A549 treated with RU486 at 1 μM for 4 hours (cell line): ENCODE measurements at places on chromosomes 5 and 9. TPM values are rescaled to one million over a fixed set of nuclear protein-coding genes. Genes with fewer than 3 reads are reported as not detected.

The MEGF10 gene
- not detected in 5 replicates for total RNA-seq

The GOLGA2 gene
- 39.9 to 48.9 TPM (median 42.6 TPM) in 5 replicates for total RNA-seq

The ROR2 gene
- 0.67 to 2.2 TPM (median 1.5 TPM) in 5 replicates for total RNA-seq

The IL4 gene
- total RNA-seq, result not detected in 5 replicates

The PCDHGA10 gene
- not detected in 5 replicates for total RNA-seq

The GABRA1 gene
- not detected in 5 replicates for total RNA-seq

The DPP7 gene
- total RNA-seq, result 71.8 to 128 TPM (median 111 TPM) in 5 replicates

The LHX3 gene
- total RNA-seq, result 0.07 to 0.14 TPM (median 0.11 TPM) in 4 of 5 replicates, not detected in the other

The ARSI gene
- total RNA-seq, result 31.9 to 48.3 TPM (median 37.1 TPM) in 5 replicates

The PCDHB3 gene
- 0.03 to 0.06 TPM in 2 of 5 replicates, not detected in the others for total RNA-seq

The DDX4 gene
- total RNA-seq, result not detected in 5 replicates

The ECSCR gene
- not detected in 5 replicates for total RNA-seq

The GLRX gene
- 51.0 to 92.9 TPM (median 64.6 TPM) in 5 replicates for total RNA-seq

The ROPN1L gene
- 1.1 to 2.7 TPM (median 2.1 TPM) in 5 replicates for total RNA-seq

The GPX3 gene
- 14.4 to 20.9 TPM (median 18.1 TPM) in 5 replicates for total RNA-seq

The DHX29 gene
- 14.6 to 25.6 TPM (median 24.2 TPM) in 5 replicates for total RNA-seq

The C9 gene
- total RNA-seq, result not detected in 5 replicates

The PCDHA12 gene
- 1.9 to 3.0 TPM (median 2.7 TPM) in 5 replicates for total RNA-seq

The PAEP gene
- total RNA-seq, result 0.25 to 0.66 TPM (median 0.30 TPM) in 3 of 5 replicates, not detected in the others

The TMC1 gene
- 0.20 to 0.45 TPM in 2 of 5 replicates, not detected in the others for total RNA-seq

The SLC34A1 gene
- not detected in 5 replicates for total RNA-seq
